ENCODE measurements at places on chromosomes 4 and X.

DNA sequence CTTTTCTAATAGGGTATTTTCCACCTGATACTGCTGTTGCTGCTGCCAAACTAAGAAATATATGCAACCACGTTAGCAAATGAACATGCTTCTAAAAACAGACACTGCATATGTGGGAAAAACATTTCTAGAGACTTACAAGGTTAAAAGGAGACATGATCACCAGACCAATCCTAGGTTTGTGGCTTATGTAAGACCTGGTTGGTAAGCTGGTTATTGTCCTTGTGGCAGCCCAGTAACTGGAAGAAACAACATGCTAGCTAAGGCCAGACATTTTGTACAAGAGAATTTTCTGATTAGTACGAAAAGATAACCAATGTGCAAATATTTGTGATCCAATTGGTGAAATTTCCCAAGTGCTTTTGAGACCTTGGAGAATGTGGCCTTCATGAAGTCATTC lies 112.0 kb downstream of the AFF2 start:
- DNase-seq = no peak

DNA sequence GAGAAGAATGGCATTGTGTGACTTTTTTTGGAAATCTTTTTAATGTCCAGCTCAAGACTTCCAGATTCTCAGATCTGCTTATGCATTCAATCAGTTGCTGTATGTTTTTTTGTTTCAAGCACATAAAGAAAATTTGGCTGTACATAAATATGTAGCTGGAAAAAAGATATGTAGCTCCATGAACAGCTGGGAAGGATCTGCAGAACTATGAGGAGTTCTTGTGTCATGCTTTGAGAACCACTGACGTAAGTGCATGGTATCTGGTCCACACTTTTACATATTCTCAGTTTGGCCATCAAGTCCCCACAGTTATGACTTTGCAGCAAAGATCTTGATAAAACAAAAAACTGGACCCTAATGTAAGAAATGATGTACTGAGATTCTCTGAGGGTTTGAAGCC lies 165.9 kb downstream of the KIT start:
- no peak for DNase-seq

GRCh38 chr4:48778431-48779094 lies 1.5 kb downstream of the FRYL start:
- peak; percentile 25 for DNase-seq

GRCh38 chrX:42021058-42021457 lies 97.7 kb upstream of the CASK start:
- DNase-seq = no peak

- peak; percentile 9 for DNase-seq
Measured at GRCh38 chr4:176448761-176449160, 129.0 kb downstream of the SPCS3 start.

- DNase-seq = no peak
Measured at GRCh38 chrX:153441296-153441695, 4.6 kb downstream of the TREX2 start.

Measured in DMS53 (cell line).